ENCODE measurements at places on chromosomes 1 and 21.

DNA sequence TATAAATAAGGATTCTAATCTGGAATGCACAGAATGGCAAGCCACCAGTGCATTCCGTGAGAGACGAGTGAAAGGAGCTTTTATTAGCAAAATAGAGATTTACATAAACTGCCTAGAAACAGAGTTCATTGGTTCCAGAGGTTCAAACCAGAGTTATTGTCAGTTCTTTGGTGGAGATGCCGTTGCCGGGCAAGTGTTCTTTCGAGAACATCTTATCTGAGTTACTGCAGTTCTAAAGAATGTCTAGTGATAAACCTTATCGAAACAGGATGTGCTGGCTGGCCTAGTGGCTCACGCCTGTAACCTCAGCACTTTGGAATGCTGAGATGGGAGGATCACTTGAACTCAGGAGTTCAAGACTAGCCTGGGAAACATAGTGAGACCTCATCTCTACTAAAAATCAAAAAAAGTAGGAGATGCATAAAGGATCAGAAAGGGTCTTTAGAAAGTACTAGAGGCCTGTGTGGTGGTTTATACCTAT lies 19.9 kb upstream of the EVI5 start:
- DNase-seq, result no peak

GRCh38 chr1:150151291-150152181 lies 1.8 kb downstream of the PLEKHO1 start:
- DNase-seq, result peak; percentile 82

DNA sequence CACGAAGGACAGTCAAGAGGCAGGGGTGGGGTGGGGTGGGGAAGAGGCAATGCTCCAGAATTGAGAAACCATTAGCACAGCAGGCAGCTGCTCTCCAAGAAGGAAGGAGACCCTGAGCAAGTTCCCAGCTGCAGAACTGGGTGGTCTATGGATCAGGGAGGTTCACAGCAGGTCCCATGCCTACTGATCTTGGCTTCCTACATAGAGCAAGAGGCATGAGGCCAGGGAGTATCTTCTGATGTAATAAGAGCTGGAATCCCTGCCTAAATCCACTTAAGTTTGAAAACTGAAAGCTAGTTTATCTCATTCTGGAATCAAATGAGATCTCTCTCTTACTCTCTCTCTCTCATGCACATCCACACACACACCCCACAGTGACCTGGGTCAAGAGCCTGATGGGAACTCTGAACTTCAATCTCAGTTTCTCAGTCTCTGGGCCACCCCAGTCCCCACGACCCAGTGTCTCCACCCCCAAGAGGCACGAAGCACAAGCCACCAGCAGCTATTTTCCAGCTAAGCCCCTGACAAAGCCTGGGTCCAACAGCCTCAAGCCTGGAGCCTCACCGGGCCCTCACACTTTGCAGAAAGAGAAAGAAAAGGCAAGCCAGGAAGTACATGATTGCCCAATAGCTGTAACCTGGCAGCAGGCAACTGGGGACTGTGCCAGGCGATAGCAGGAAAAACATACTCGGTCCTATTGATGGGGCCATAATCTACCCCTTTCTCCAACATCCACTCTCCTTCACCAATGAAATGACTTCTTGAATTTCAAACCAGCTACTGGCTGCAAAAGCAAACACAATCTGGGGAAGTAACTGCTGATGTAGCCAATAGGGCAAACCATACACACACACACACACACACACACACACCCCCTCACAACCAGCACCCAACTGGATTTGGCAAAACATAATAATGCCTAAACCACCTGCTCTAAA lies 2.2 kb downstream of the NUAK2 start:
- DNase-seq, result peak; percentile 21

- DNase-seq, result no peak
Observed at GRCh38 chr1:45134461-45134873, 71.9 kb downstream of the ZSWIM5 start.

DNA sequence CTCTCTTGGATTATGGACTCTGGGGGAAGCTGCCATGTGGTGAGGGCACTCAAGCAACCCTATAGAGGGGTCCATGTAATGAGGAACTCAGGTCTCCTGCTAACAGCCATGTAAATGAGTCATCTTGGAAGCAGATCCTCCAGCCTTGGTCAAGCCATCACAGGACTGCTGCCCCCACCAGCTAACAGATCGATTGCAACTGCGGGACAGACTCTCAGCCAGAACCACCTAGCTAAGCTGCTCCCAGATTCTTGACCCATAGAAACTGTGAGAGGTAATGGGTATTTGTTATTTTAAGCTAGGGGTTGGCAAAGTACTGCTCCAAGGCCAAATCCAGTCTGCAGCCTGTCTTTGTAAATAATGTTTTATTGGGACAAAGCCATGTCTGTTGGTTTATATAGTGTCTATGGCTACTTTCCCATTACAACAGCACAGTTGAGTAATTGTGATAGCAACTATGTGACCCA lies 27.6 kb upstream of the MAP3K7CL start:
- DNase-seq, result no peak

- DNase-seq, result no peak
Observed at GRCh38 chr21:22670148-22670547, 1671.9 kb downstream of the NCAM2 start.

- DNase-seq, result no peak
Observed at GRCh38 chr1:229403573-229403972, 30.3 kb downstream of the ACTA1 start.
